ENCODE measurements at places on chromosomes 7 and 10. TPM values are rescaled to one million over a fixed set of nuclear protein-coding genes. Genes with fewer than 3 reads are reported as not detected.

The TCERG1L gene
- not detected for total RNA-seq

The SMKR1 gene
- total RNA-seq: 7.8 TPM

The LEP gene
- not detected for total RNA-seq

The CUZD1 gene
- 1.0 TPM for total RNA-seq

The SSBP1 gene
- total RNA-seq: 363 TPM

The SPDYE6 gene
- total RNA-seq: not detected

The SCART1 gene
- 0.14 TPM for total RNA-seq

The ZNF117 gene
- 0.20 TPM for total RNA-seq

The MAP3K8 gene
- 10.4 TPM for total RNA-seq

The AKR1C8 gene
- total RNA-seq: 0.07 TPM

The LRMDA gene
- 3.4 TPM for total RNA-seq

The VENTX gene
- total RNA-seq: not detected

The GRM8 gene
- not detected for total RNA-seq

The AGR2 gene
- total RNA-seq: 120 TPM

The SHOC2 gene
- 17.5 TPM for total RNA-seq

The NRG3 gene
- not detected for total RNA-seq

The ZNF853 gene
- total RNA-seq: 2.3 TPM

The TSPAN12 gene
- 0.38 TPM for total RNA-seq

The CROT gene
- 5.7 TPM for total RNA-seq

The STEAP4 gene
- total RNA-seq: 0.06 TPM

The GRID2IP gene
- not detected for total RNA-seq

The HOGA1 gene
- total RNA-seq: 2.3 TPM

The RBAK gene
- 7.8 TPM for total RNA-seq

The REEP3 gene
- 24.9 TPM for total RNA-seq

The HMX2 gene
- total RNA-seq: not detected

The LIPJ gene
- total RNA-seq: not detected

The TRIM56 gene
- total RNA-seq: 9.8 TPM

The KNDC1 gene
- 1.3 TPM for total RNA-seq

The GPR26 gene
- total RNA-seq: not detected

The CYP3A7 gene
- not detected for total RNA-seq

The ZNF467 gene
- total RNA-seq: 1.1 TPM

The TMEM273 gene
- not detected for total RNA-seq

The OR6B1 gene
- not detected for total RNA-seq

The OAT gene
- total RNA-seq: 75.0 TPM

The NPC1L1 gene
- total RNA-seq: 0.09 TPM

The CEP41 gene
- 13.0 TPM for total RNA-seq

The PKD1L1 gene
- 0.23 TPM for total RNA-seq

The CCZ1B gene
- 41.9 TPM for total RNA-seq

The PDE6C gene
- not detected for total RNA-seq

The AVPI1 gene
- total RNA-seq: 111 TPM

The ASIC3 gene
- total RNA-seq: 10.5 TPM

The HPSE2 gene
- total RNA-seq: not detected

The POLD2 gene
- total RNA-seq: 138 TPM

The AZGP1 gene
- total RNA-seq: not detected

The EMX2 gene
- total RNA-seq: not detected

The ESYT2 gene
- total RNA-seq: 125 TPM

The TAS2R41 gene
- total RNA-seq: not detected
